ENCODE measurements at places on chromosomes 4 and X. TPM values are rescaled to one million over a fixed set of nuclear protein-coding genes. Genes with fewer than 3 reads are reported as not detected.
A peak's percentile ranks its signal among the peaks of the same experiment; 100 is the strongest.

Gene GDPD2
- 1.8 TPM for polyA plus RNA-seq

- DNase-seq: no peak
Measured at GRCh38 chr4:1499465-1499864, 93.2 kb upstream of the NKX1-1 start.

GRCh38 chrX:17052793-17053192 is 106.3 kb downstream of the REPS2 start:
- DNase-seq: no peak

Gene PAK3
- polyA plus RNA-seq: 6.6 TPM

DNA sequence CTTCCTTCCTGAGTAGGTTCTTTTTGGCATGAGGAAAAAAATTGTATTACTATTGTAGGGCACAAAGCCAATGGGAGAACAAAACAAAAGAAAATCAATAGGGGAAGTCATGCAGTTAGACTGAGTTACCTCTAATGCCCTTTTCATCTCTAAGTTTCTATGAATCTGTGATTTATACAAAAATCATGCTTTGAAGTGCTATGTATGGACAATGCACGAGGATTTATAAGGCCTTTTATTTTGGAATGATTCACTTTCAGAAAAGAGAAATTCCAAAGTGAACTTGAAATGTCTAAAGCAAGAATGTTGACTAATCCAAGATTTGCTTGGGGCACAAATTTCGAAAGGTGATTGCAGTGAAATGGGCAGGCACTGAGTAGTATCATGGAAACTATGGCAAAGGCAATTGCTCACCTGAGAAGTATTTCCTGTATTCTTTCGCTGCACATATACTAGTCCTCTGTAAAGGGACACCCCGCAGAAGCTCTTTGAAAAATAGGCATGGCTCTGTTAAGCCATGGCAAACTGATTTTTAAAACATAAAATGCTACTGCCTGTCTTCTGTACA is 52.8 kb downstream of the ADGRG4 start:
- no peak for DNase-seq

- DNase-seq: no peak
Measured at GRCh38 chrX:132858018-132858417, 100.4 kb downstream of the HS6ST2 start.

DNA sequence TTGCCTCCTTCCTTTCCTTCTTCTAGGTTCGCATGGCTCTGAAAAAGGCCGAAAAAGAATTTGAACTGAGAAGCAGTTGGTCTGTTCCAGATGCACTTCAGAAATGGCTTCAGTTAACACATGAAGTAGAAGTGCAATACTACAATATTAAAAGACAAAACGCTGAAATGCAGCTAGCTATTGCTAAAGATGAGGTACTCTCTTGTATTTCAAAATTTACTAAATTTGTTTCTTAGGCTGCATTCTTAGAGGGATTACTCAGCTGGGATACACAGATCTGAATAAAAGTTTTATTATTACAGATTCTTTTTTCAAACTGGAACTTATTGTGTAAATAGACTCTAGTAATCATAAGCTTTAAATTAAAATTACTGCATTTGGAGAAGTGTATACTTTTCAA is 146.9 kb downstream of the STIM2 start:
- no peak for DNase-seq

GRCh38 chr4:113952452-113953029 is 26.9 kb downstream of the ARSJ start:
- peak; percentile 24 for DNase-seq
